Small intestine (tissue), 16 donors: ENCODE measurements at places on chromosomes 3 and 15. TPM values are rescaled to one million over a fixed set of nuclear protein-coding genes. Genes with fewer than 3 reads are reported as not detected.

CRYGS gene
- polyA plus RNA-seq = 4.0 TPM

SLITRK3 gene
- not detected for polyA plus RNA-seq

ZNF774 gene
- 1.4 TPM for polyA plus RNA-seq

KCNH8 gene
- polyA plus RNA-seq = not detected

TNFSF10 gene
- 50.8 TPM for polyA plus RNA-seq

THAP10 gene
- polyA plus RNA-seq = 1.1 TPM

IGSF10 gene
- polyA plus RNA-seq = not detected

RNF13 gene
- polyA plus RNA-seq = 41.7 TPM

ZNF717 gene
- polyA plus RNA-seq = 4.2 TPM

CYP1A2 gene
- polyA plus RNA-seq = not detected

LYZL4 gene
- polyA plus RNA-seq = not detected

RRP9 gene
- polyA plus RNA-seq = 8.9 TPM

GTF2A2 gene
- 49.9 TPM for polyA plus RNA-seq

SEMA7A gene
- polyA plus RNA-seq = 4.3 TPM

EHHADH gene
- polyA plus RNA-seq = 12.4 TPM

IMPG2 gene
- polyA plus RNA-seq = not detected

TRH gene
- polyA plus RNA-seq = 0.10 TPM

KNL1 gene
- 9.5 TPM for polyA plus RNA-seq

COMMD4 gene
- 177 TPM for polyA plus RNA-seq

CPOX gene
- polyA plus RNA-seq = 13.8 TPM

CHMP2B gene
- polyA plus RNA-seq = 62.1 TPM

DNAJC13 gene
- polyA plus RNA-seq = 11.9 TPM

ERC2 gene
- polyA plus RNA-seq = not detected

CDC25A gene
- polyA plus RNA-seq = 5.3 TPM

TGM5 gene
- polyA plus RNA-seq = not detected

UNC13C gene
- under 0.01 TPM for polyA plus RNA-seq

IDH2 gene
- 148 TPM for polyA plus RNA-seq

C3orf20 gene
- polyA plus RNA-seq = 0.07 TPM

CAND2 gene
- 0.27 TPM for polyA plus RNA-seq

CCR1 gene
- polyA plus RNA-seq = 1.6 TPM

CCR3 gene
- not detected for polyA plus RNA-seq

VEPH1 gene
- 0.04 TPM for polyA plus RNA-seq
